GOT3 (cell line): ENCODE measurements at places on chromosomes 12 and 14.

- DNase-seq = no peak
Observed at GRCh38 chr12:124543052-124543589, 24.3 kb downstream of the NCOR2 start.

DNA sequence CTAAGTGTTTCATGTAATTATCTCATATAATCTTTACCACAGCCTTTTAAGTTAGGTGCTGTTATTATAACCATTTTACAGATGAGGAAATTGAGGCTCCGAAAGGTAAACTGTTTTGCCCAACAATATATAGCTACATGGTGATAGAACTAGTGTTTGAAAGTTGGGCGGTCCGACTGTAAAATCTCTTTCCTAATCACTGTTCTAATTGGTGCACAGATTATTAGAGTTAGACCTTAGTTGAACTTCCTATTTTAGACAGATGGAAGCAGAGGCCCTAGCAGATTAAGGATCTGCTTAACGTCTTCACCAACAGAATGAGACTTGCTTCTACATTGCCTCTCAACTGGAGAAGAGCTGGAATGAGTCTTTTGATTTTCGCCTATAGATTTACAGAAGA, 30.0 kb upstream of the DUSP6 start:
- no peak for DNase-seq

GRCh38 chr12:57243521-57244311, 7.3 kb downstream of the STAC3 start:
- peak; percentile 99 for DNase-seq

- DNase-seq = no peak
Observed at GRCh38 chr12:70551731-70552130, 85.5 kb downstream of the PTPRB start.

GRCh38 chr12:130504110-130504839, 166.6 kb downstream of the PIWIL1 start:
- no peak for DNase-seq

- no peak for DNase-seq
Observed at GRCh38 chr12:4379405-4379804, at the start of gene FGF23. Gene FGF23, minus strand, starts transcription at chr12:4379712. Its CDS starts 130 bp downstream, at chr12:4379582.

GRCh38 chr14:44154874-44155273, 352.2 kb downstream of the FSCB start:
- DNase-seq = no peak

- DNase-seq = no peak
Observed at GRCh38 chr12:3730111-3730510, 22.8 kb downstream of the CRACR2A start.

- DNase-seq = no peak
Observed at GRCh38 chr12:112595410-112595809, 176.7 kb downstream of the PTPN11 start.

DNA sequence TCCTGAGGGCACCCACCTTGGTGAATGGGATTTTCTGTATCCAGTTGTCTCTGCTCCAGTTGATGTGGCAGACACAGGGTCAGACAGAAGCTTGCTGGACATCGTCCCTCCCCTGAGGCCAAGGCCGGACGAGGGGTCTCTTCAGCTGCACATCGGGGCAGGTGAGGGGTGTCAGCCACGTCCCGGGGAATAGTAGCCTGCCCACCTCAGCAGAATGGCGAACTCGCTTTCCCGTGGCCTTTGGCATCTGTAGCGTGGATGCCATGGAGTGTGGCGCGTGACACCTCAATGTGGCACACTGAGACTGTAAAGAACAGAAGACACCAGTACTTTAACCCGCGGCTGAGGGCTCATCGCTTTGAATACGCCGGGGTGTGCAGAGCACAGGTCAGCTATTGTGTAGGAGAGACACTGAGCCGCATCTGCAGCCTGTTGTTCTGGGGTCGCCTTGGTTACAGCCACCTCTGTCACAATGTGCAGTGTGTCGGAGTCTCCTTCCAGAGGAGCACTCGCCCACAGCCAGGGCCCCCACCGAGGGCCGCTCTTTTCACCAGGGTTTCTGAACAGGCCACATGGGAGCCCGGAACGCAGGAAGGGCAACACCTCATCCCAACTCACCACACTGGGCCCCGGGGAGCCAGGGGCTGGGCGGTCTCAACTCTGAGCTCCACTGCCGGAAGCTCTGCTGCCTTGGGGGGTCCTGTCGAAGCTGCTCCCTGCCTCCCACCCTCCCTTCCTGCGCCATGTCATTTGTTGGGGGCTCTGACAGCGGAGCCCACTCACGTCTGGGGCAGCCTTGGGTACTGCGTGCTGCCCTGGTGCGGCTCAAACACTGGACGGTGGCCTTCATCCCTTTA, 77.0 kb downstream of the ADGRD1 start:
- DNase-seq = no peak

DNA sequence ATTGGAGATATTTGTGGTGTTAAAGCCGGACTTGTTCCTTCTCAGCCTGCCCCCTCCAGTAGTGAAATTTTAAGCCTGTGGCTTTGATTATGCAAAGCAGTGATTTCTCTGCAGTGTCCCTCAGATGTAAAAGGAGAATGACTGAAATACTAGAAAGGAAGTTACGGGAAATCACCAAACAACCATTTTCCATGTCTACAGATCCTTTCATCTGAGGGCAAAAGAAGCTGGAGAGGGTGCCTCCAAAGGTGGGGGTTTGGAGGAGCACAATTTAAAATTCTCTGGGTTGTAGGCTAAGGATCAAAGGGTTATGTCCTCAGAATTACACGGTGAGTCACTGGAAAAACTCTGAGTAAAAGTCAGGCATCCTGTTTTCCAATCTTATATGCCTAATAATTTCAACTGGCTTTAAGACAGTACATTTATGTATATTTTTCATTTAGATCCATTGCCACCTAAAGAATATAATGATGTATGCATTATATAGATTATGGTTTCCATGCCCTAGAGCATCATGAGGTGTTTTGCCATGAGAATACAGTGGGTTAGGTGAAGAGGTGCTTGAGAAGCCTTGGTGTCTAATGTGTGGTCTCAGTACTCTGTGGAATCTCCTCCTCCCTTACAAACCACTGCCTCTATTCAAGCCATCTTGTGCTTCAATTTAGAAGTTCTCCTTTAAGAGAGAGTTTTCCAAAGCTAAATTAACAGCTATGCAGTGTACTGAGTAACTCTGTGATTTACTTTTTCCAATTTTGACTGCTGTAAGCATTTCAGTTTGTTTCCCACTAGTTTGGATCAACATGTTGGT, 362.1 kb downstream of the RAD51B start:
- no peak for DNase-seq
